Fibroblast of lung (primary cell): ENCODE measurements at places on chromosomes 6 and 20.

GRCh38 chr20:22617160-22617559, 32.8 kb upstream of the FOXA2 start:
- no peaks in the 10 kb centered on the region for H3K4me1 ChIP-seq
- H3K36me3 ChIP-seq: no peaks in the 10 kb centered on the region
- H3K27me3 ChIP-seq: no peaks in the 10 kb centered on the region

DNA sequence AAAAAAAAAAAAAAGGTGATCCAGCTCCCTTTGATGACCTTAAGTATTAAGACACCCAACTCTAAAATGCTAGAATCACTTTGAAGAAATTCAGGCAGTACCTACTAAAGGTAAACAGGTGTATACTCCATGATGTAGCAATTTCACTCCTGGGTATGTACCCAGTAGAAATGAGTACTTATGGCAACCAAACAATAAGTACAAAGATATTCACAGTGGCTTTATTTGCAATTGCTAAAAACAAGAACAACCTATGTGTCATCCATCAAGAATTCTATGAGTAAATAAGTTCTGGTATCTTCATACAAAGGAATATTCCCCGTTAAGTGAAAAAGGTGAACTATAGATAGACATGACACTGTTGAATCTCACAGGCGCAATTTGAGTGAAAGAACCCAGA, 29.4 kb downstream of the MDGA1 start:
- H3K4me3 ChIP-seq: no peak overlapping the region
- H3K4me1 ChIP-seq: peaks cover 8% of the 10 kb centered on the region

- H3K36me3 ChIP-seq: no peaks in the 10 kb centered on the region
- no peak overlapping the region for H3K4me3 ChIP-seq
- no peak overlapping the region for H3K27ac ChIP-seq
- no peaks in the 10 kb centered on the region for H3K27me3 ChIP-seq
- no peak for DNase-seq
Measured at GRCh38 chr6:46172176-46172575, 1.4 kb upstream of the ENPP5 start.

- no peak overlapping the region for H3K27ac ChIP-seq
- H3K36me3 ChIP-seq: no peaks in the 10 kb centered on the region
- no peaks in the 10 kb centered on the region for H3K27me3 ChIP-seq
- no peak for DNase-seq
- H3K4me3 ChIP-seq: no peak overlapping the region
Measured at GRCh38 chr6:23339268-23339667, 769.9 kb downstream of the HDGFL1 start.

GRCh38 chr20:20399531-20400500, 31.9 kb downstream of the INSM1 start:
- H3K4me1 ChIP-seq: no peaks in the 10 kb centered on the region
- no peak overlapping the region for H3K27ac ChIP-seq
- no peaks in the 10 kb centered on the region for H3K36me3 ChIP-seq
- no peak overlapping the region for H3K4me3 ChIP-seq
- no peaks in the 10 kb centered on the region for H3K27me3 ChIP-seq

- no peak for DNase-seq
- H3K36me3 ChIP-seq: no peaks in the 10 kb centered on the region
- H3K4me3 ChIP-seq: no peak overlapping the region
- H3K27me3 ChIP-seq: no peaks in the 10 kb centered on the region
- peaks cover 2% of the 10 kb centered on the region for H3K4me1 ChIP-seq
Measured at GRCh38 chr6:46990031-46990644, 52.0 kb downstream of the ADGRF1 start.

- no peaks in the 10 kb centered on the region for H3K4me1 ChIP-seq
- no peak overlapping the region for H3K4me3 ChIP-seq
- no peak for DNase-seq
- no peak overlapping the region for H3K27ac ChIP-seq
- no peaks in the 10 kb centered on the region for H3K36me3 ChIP-seq
- H3K27me3 ChIP-seq: peaks cover 9% of the 10 kb centered on the region
Measured at GRCh38 chr6:45727819-45728449, 287.7 kb downstream of the CLIC5 start.

GRCh38 chr6:139823808-139824126, 449.3 kb upstream of the CITED2 start:
- H3K27ac ChIP-seq: no peak overlapping the region
- no peaks in the 10 kb centered on the region for H3K27me3 ChIP-seq
- DNase-seq: no peak
- H3K4me3 ChIP-seq: no peak overlapping the region

GRCh38 chr6:139801571-139802321, 427.3 kb upstream of the CITED2 start:
- DNase-seq: peak; percentile 43
- H3K36me3 ChIP-seq: no peaks in the 10 kb centered on the region
- no peaks in the 10 kb centered on the region for H3K27me3 ChIP-seq
- no peaks in the 10 kb centered on the region for H3K4me1 ChIP-seq

DNA sequence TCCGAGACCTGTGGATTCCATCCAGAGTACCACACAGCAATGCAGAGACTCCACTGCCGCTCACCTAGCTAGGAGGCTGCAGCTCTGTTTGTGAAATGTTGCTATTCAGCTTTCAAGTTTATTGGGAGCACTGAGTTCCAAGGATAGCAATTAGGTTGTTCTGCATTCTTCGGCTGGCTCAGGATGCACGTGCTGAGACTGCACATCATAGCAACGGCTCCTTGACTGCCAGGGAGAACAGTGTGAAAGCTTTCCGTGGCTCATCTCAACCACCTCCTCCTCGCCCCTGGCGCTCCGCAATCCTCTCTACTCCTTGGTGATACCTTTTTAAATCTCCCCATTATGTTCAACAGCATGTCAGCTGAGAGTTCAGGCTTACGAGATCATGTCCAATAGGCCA, 116.6 kb downstream of the TSHZ2 start:
- H3K36me3 ChIP-seq: no peaks in the 10 kb centered on the region
- H3K4me3 ChIP-seq: no peak overlapping the region
- H3K4me1 ChIP-seq: no peaks in the 10 kb centered on the region
- H3K27me3 ChIP-seq: no peaks in the 10 kb centered on the region
- no peak for DNase-seq
- no peak overlapping the region for H3K27ac ChIP-seq

DNA sequence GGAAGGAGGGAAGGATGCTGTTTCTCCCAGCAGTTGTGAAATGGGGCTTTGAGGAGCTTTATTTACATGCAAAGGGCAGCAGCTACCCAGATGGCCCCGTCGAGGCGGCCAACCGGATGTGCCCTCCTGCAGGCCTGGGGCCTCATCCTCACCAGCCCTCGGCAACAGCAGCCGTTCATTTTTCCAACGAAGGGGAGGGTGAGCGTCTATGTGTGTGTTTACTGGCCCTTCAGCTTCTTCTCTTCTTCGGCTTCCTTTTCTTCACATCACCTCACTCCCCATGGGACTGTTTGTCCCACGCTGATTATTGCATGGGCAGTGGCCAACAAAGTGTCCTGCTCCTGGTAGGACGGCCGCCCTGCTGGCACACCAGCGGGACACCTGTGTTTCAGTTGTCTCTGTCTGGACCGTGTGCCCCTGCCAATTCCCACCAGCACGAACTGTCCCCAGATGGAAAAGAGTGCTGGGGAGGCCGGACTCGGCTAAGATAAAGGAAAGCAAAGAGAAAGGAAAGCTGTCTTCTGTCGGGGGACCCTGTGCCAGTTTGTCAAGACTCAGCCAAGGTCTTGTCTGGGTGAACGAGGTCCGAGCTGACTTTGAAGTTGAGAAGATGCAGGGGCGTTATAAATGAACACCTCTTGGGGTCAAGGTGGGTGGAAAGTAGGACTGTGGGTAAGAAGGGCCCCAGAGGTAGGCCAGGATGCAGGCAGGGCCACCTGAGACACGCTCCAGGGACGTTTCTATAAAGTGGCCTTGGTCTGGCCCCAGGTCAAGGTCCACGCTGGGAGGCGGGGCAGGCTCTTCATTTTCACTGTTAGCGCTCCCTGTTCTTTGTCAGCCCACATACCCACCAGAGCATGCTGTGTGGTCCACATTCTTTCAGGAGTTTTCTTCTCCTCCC, 57.0 kb downstream of the FAM50B start:
- no peak for DNase-seq
- no peak overlapping the region for H3K27ac ChIP-seq
- H3K36me3 ChIP-seq: no peaks in the 10 kb centered on the region
- no peaks in the 10 kb centered on the region for H3K27me3 ChIP-seq

GRCh38 chr6:42148058-42148457, 5.6 kb upstream of the C6orf132 start:
- H3K27me3 ChIP-seq: no peaks in the 10 kb centered on the region
- H3K4me1 ChIP-seq: peaks cover 2% of the 10 kb centered on the region
- H3K36me3 ChIP-seq: no peaks in the 10 kb centered on the region
- H3K27ac ChIP-seq: no peak overlapping the region
- DNase-seq: peak; percentile 51

- H3K4me1 ChIP-seq: no peaks in the 10 kb centered on the region
- DNase-seq: no peak
- no peak overlapping the region for H3K27ac ChIP-seq
- H3K4me3 ChIP-seq: no peak overlapping the region
- no peaks in the 10 kb centered on the region for H3K27me3 ChIP-seq
- H3K36me3 ChIP-seq: no peaks in the 10 kb centered on the region
Measured at GRCh38 chr6:97656236-97656635, 373.2 kb upstream of the MMS22L start.

GRCh38 chr6:137297887-137298286, 78.7 kb upstream of the IFNGR1 start:
- H3K4me3 ChIP-seq: no peak overlapping the region
- no peaks in the 10 kb centered on the region for H3K4me1 ChIP-seq
- H3K36me3 ChIP-seq: no peaks in the 10 kb centered on the region
- H3K27me3 ChIP-seq: no peaks in the 10 kb centered on the region
- no peak overlapping the region for H3K27ac ChIP-seq
- DNase-seq: peak; percentile 13

DNA sequence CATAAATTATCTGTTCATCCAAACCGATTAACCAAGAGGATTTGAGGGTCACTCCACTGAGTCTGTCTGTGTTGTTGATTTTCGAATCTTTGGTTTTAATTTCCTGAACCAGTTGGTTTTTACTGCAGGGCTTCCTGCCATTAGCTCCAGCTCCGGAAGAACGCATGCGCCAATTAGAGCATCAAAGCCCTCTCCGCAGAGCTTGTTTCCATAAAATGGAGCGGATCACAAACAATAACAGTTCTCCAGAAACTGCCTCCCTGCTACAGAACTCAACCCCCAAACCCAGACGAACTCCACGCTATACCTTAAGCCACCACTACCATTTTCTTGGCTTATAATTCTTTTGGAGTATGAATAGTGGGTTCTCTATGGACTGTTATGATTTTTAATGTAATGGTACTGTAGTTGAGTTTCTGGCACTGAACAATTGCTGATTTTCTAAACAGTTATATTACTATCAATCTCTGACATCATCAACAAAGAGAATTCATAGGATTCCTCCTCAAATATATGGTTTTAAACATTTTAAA, 13.8 kb downstream of the TFAP2A start:
- no peak overlapping the region for H3K4me3 ChIP-seq
- DNase-seq: no peak
- H3K27ac ChIP-seq: no peak overlapping the region
- peaks cover 8% of the 10 kb centered on the region for H3K4me1 ChIP-seq
- no peaks in the 10 kb centered on the region for H3K36me3 ChIP-seq

- peaks cover 2% of the 10 kb centered on the region for H3K27me3 ChIP-seq
- no peaks in the 10 kb centered on the region for H3K36me3 ChIP-seq
- no peaks in the 10 kb centered on the region for H3K4me1 ChIP-seq
Measured at GRCh38 chr6:122677406-122677805, 67.2 kb downstream of the PKIB start.

DNA sequence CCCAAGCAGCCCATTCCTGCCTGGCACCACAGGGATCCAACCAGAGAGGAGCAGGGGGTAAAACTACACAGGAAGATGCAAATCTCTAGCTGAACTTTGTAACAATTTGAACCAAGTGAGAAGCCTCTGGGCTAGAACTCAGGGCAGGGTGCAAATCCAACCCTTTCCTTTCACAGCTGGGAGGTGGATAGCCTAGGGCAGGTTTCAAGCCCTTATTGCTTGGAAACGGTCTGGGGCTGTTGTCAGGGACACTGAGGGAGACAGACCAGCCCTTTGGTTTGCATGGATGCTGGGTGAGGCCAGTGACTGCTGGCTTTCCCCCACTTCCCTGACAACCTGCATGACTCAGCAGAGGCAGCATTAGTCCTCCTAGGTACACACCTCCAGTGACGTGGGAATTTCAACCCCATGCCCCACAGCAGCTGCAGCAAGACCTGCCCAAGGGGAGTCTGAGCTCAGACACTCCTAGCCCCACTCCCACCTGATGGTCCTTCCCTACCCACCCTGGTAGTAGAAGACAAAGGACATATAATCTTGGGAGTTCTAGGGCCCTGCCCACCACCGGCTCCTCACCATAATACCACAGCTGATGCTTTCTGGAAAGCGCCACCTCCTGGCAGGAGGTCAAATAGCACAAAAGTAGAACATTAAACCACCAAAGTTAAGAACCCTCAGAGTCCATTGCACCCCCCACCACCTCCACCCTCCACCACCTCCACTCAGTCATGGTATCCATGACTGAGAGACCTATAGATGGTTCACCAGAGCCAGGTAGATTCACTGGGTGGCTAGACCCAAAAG, 797.7 kb upstream of the MAN1A1 start:
- H3K36me3 ChIP-seq: no peaks in the 10 kb centered on the region
- no peaks in the 10 kb centered on the region for H3K4me1 ChIP-seq
- no peaks in the 10 kb centered on the region for H3K27me3 ChIP-seq
- no peak for DNase-seq

DNA sequence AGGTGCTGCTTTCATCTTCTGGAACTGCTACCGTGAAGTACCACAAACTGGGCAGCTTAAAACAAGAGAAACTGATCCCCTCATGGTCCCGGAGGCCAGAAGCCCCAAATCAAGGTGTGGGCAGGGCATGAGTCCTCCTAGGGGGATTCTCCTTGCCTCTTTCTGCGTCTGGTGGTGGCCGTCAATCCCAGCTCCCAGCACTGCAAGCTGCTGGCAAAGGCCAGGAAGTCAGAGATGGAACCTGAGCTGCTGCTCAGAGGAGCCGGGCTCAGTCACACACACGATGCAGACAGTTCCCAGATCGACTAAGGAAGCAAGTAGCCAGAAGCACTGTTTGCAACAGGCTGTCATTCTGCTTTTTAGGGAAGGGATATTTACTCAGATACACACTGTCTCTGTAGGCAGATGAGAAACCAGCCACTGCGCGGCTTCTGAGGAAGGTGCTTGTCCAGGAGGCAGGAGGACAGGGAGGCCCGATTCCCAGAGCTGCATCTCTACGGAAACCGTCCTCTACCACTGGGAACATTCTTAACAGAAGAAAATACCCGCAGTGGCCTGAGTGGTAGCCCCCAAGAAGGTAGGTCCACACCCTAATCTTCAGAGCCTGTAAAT, 15.5 kb downstream of the BHLHE23 start:
- no peak overlapping the region for H3K4me3 ChIP-seq
- no peaks in the 10 kb centered on the region for H3K4me1 ChIP-seq
- peaks cover 12% of the 10 kb centered on the region for H3K27me3 ChIP-seq
- DNase-seq: no peak

DNA sequence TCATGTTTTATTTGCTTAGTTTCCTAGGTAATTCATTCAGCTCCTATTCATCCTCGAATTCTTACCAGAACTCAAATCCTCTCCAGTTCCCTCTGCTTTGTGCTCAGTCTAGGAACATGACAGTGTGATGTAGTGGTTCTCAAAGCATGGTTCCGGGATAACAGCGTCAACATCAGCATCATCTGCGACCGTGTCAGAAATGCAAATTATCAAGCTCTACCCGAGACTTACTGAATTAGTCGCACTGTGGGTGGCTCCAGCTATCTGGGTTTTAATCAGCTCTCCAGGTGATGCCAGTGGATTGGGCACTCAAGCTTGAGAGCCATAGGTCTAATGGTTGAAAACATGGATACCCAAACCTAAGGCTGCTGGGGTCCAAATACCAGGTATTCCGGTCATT, 7.7 kb upstream of the STK35 start:
- DNase-seq: no peak
- no peak overlapping the region for H3K4me3 ChIP-seq
- H3K4me1 ChIP-seq: no peaks in the 10 kb centered on the region

GRCh38 chr6:150247803-150248202, 105.0 kb downstream of the PPP1R14C start:
- no peak for DNase-seq
- H3K4me1 ChIP-seq: no peaks in the 10 kb centered on the region
- no peak overlapping the region for H3K27ac ChIP-seq
- no peaks in the 10 kb centered on the region for H3K36me3 ChIP-seq
- H3K27me3 ChIP-seq: no peaks in the 10 kb centered on the region
